ENCODE measurements at places on chromosomes 3 and 15.

DNA sequence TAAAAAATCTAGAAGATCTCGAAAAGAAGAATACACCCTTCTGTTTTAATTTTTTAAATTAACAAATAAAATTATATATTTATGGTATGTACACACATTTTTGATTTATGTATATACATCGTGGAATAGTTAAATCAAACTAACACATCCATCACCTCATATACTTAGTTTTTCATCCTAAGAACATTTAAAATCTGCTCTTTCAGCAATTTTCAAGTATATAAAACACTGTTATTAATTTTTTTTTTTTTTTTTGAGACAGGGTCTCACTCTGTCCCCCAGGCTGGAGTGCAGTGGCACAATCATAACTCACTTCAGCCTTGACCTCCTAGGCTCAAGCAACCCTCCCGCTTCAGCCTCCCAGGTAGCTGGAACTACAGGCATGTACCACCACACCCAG lies 32.8 kb upstream of the ACAP2 start:
- no peak overlapping the region for H3K27ac ChIP-seq
- no peaks in the 10 kb centered on the region for H3K27me3 ChIP-seq
- H3K4me3 ChIP-seq = no peak overlapping the region
- H3K4me1 ChIP-seq = no peaks in the 10 kb centered on the region

DNA sequence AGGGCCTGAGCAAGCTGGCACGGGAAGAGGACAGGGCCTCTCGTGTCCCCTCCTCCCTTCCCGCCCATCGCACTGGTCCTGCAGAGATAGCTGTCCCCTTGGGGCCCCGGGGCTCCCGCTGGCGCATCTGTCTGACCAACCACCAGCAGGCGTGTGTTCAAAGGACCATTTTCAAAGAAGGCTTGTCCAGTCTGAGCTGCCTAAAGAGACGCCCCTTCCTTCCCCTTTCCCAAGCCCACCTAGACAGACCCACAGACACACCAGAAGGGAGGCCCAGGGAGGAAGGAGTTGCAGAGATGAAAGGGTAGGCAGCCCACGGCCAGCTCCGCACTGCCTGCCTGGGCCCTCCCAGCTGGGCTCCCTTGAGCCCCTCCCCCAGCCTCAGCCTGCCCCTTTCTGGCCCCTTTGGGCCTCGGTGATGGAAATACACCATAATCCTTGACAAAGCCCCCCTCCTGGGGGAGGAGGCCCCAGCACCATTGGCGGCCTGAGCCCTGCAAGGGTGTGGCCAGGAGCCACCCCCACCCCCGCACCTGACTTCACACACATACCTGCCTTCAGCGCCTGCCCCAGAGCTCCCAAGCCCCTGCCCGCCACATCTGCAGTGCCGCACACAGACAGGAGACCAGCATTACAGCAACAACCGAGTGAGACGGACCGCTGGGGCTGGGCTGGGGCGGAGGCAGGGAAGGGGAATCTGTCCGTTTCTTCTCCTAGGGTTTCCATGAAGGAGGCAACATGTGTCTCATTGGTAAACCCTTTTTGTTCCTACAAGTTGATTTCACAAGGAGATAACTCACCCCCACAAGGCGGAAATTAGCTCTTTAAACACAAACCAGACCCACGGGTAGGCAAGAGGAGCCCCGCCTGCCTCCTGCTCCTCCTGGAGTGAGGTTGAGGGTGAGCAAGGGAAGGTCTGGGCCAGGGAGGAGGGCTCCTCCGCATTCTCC lies at the start of gene STRA6:
TSS of gene STRA6 (minus strand) at position 336 of the 950 bp plus-strand sequence. CDS start 520 bp downstream, outside the sequence.
- H3K27me3 ChIP-seq = peaks cover 2% of the 10 kb centered on the region
- H3K27ac ChIP-seq = no peak within 1 kb of the TSS
- no peak within 1 kb of the TSS for H3K4me3 ChIP-seq
- peaks cover 8% of the 10 kb centered on the region for H3K4me1 ChIP-seq
- peak; percentile 62 for DNase-seq

DNA sequence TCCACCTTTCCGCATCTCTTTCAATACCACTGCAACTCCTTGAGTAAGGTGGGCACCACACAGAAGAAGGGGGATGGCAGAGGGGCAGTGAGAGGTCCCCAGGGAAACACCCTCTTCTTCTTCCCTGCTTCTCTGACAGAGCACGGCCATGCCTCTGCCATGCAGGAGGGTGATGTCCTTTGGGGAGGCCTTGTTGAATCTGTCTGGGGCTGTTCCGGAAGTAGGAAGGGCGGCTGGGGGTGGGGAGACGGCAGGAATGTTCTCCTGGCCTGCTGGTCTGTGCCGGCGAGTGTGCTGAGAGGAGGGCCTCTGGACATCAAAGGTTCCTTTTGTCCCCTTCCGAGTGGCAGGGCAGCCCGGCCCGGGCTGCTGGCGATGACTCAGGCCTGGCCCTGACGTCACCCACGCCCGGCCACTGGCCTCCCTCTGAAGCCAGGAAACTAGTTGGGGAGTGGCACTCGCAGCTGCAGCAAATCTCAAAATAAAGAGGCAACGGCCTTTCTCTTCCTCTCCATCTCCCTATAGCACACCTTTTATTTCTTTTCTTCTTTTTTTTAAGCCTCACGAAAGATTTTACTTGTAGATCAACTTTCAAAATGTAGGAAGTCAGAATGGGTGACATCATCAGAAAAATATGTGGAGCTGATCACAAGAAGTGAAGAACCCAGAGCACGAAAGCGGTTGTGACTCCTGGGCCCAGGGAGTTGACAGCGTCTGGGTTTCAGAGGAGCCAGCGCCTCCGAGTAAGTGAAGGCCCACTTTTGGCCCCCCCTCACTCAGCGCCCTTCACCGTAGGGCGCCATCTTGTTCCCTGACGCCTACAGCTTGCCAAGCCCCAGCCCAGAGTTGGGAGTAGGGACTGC lies at the start of gene ZBTB38:
TSS of gene ZBTB38 (plus strand) at position 443 of the 863 bp plus-strand sequence. CDS start 73,885 bp downstream, outside the sequence.
- peak within 1 kb of the TSS; percentile 35 for H3K4me3 ChIP-seq
- H3K27me3 ChIP-seq = no peaks in the 10 kb centered on the region
- peaks cover 19% of the 10 kb centered on the region for H3K36me3 ChIP-seq
- H3K27ac ChIP-seq = peak within 1 kb of the TSS; percentile 95
- H3K4me1 ChIP-seq = peaks cover 42% of the 10 kb centered on the region
- peak; percentile 93 for DNase-seq

DNA sequence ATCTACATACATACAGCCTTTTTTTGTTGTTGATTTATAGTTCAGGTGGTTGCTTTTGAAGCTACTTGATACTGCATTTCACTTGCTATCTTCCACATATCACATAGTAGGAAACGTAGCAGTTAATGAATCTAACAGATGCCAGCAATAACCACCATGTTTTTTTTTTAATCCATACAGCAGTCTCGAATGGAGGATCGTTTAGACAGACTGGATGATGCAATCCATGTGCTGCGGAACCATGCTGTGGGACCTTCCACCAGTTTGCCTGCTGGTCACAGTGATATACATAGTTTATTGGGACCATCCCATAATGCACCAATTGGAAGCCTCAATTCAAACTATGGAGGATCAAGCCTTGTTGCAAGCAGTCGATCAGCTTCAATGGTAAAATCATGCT lies 123.2 kb upstream of the CGNL1 start:
- DNase-seq = peak; percentile 11
- H3K36me3 ChIP-seq = peaks cover 39% of the 10 kb centered on the region
- no peak overlapping the region for H3K4me3 ChIP-seq
- H3K27ac ChIP-seq = no peak overlapping the region
- H3K4me1 ChIP-seq = no peaks in the 10 kb centered on the region

- DNase-seq = no peak
- no peaks in the 10 kb centered on the region for H3K36me3 ChIP-seq
- H3K27me3 ChIP-seq = peaks cover 29% of the 10 kb centered on the region
- H3K4me3 ChIP-seq = no peak overlapping the region
- no peaks in the 10 kb centered on the region for H3K4me1 ChIP-seq
Measured at GRCh38 chr3:147404000-147404799, 2.1 kb downstream of the ZIC4 start.

DNA sequence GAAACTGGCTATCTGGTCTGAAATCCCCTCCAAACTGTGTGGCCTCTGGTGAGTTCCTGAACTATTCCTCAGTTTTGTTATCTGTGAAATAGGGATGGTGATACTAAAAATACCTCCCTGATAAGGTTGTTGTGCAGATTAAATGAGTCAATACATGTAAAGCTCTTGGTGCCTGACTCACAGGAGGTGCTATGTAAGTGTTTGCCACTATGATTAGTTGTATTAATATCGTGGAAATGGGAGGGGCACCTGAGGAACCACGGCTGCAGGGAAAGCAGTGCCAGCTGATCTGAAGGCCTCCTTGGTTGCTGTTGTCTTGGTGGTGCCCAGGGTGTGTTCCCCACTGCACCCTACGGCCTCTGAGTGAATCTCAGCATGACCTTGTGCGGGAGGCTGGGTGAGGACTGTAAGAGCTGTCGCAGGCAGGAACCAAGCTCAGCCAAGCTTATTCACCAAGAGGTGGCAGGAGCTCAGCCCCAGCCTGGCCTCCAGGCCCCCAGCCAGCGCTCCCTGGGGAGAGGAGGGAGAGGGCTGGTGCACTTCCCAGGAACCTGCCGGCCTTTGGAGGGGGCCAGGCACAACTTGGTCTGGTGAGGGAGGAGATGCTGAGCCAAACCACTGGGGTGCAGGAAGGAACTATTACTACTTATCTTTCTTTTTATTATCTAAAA lies 44.8 kb upstream of the CCDC174 start:
- H3K4me1 ChIP-seq = peaks cover 13% of the 10 kb centered on the region
- no peaks in the 10 kb centered on the region for H3K36me3 ChIP-seq
- H3K4me3 ChIP-seq = no peak overlapping the region

DNA sequence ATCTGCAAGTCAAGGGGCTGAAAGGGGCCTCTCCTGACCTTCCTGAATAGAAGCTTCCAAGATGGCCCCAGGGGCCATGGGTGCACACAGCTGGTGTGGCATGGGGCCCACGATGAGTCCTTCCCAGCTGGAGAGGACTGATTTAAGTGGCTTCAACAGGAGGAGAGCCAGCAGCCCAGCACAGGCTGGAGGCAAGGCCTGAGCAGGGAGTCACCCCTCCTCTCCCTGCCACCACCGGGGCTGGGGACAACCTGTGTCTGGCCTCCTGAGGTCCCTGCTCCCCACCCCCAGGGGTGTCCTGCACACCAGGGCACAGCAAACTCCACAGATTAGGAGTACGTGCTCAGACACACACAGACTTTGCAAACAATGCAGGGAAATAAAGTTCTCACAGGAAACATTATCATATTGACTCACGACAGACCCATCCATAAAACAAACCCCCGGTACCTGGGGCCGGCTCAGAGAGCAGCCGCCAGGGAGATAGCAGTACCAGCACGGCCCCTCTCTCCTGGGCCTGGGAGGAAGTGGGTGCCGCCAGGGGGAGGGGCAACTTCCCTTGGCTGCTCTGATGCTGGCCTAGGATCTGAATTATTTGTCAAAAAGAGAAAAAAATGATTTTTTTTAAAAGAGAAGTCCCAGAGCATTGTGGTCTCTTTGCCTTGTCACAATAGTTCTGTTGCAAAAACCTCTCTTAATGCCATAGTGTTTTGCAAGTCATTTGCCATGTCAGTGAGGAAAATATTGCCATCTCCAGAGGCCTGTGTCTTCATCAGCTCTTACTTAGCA lies 21.9 kb upstream of the TSEN2 start:
- H3K27ac ChIP-seq = no peak overlapping the region
- no peak overlapping the region for H3K4me3 ChIP-seq
- H3K27me3 ChIP-seq = peaks cover 79% of the 10 kb centered on the region

DNA sequence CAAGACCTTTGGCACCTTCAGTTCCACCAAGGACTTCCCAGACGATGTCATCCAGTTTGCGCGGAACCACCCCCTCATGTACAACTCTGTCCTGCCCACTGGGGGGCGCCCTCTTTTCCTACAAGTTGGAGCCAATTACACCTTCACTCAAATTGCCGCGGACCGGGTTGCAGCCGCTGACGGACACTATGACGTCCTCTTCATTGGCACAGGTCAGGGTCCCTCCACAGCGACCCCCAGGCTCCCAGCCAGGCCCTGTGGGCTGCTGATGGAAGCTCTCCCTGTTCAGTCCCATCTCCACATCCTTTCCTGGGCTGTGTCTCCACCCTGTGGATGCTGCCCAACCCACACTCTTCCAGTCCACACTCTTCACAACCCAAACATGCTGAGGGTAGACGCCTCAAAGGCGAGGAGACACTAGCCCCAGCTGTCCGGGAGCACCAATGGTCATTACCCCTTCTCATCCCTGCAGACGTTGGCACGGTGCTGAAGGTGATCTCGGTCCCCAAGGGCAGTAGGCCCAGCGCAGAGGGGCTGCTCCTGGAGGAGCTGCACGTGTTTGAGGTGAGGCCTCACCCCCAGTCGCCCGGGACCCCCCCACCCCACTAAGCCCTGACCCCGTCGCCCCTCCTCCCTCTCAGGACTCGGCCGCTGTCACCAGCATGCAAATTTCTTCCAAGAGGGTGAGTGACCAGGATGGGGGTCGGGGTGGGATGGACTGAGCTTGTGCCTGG lies 4.3 kb upstream of the LSMEM2 start:
- no peak overlapping the region for H3K4me3 ChIP-seq
- H3K36me3 ChIP-seq = no peaks in the 10 kb centered on the region
- H3K27ac ChIP-seq = no peak overlapping the region
- DNase-seq = peak; percentile 67

GRCh38 chr3:128855569-128855968 lies 23.9 kb upstream of the ACAD9 start:
- no peak for DNase-seq
- H3K27ac ChIP-seq = no peak overlapping the region
- H3K4me1 ChIP-seq = no peaks in the 10 kb centered on the region
- H3K27me3 ChIP-seq = no peaks in the 10 kb centered on the region
- no peak overlapping the region for H3K4me3 ChIP-seq
- H3K36me3 ChIP-seq = no peaks in the 10 kb centered on the region

- DNase-seq = peak; percentile 70
- H3K36me3 ChIP-seq = no peaks in the 10 kb centered on the region
- H3K4me1 ChIP-seq = peaks cover 6% of the 10 kb centered on the region
- H3K27ac ChIP-seq = no peak overlapping the region
- H3K4me3 ChIP-seq = no peak overlapping the region
- H3K27me3 ChIP-seq = peaks cover 75% of the 10 kb centered on the region
Measured at GRCh38 chr3:197394464-197395321, 96.3 kb upstream of the DLG1 start.

DNA sequence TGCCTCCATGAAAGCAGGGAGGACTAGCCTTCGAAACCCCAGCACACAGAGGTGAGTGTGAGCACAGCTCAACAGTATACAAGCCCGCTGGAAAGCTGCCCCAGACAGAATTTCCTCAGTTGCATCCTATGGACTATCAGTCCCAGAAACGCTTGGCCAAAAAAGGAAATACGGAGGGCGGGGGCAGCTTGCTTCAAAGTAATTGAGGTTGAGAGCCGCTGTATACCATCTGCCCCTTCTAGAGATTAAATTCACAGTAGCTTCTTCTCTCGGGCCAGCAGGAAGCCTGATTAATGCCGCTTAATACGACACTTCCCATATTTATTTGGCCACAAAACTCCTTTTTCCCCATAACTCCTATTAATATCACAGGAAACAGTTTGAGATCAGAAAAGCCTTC lies 88.7 kb downstream of the LIPC start:
- peaks cover 36% of the 10 kb centered on the region for H3K4me1 ChIP-seq
- H3K4me3 ChIP-seq = peak overlapping the region; percentile 0
- DNase-seq = no peak
- no peaks in the 10 kb centered on the region for H3K36me3 ChIP-seq

GRCh38 chr3:183619624-183620251 lies 15.7 kb upstream of the KLHL24 start:
- no peak overlapping the region for H3K4me3 ChIP-seq
- H3K27me3 ChIP-seq = no peaks in the 10 kb centered on the region
- peak; percentile 36 for DNase-seq
